ENCODE measurements at places on chromosomes 3 and 15.

DNA sequence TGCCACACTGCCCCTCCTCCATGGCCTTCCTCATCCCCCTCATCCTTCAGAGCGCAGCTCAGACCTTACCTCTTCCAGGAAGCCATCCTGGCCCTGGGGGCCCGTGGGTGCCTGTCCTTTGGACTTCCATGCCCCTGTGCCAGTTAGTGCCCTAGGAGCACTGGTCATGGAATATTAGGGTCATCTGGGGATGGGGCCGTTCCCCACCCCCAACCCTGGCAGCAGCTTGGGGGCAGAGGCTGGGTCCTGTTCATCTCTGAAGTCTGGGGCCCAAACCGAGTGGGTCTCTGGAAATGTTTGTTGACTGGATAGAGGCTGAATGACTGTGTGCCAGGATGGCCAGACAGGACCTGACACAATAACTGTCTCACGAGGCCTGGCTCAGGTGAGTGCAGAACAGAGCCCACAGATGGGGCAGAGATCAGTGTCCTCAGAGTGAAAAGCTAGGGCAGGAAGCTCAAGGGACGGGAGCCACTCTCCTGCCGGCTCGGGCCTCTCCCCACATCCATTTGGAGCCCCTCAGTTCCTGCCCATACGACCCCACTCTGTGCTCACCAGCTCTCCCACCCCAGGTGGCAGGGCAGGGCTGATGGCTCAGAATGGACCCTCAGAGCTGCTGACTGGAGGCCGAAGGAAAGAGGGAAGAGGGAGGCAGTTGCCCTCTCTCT lies 62.5 kb downstream of the TLE3 start:
- no peak for DNase-seq

- no peak for DNase-seq
These were observed 10.6 kb downstream of the WNT5A start for GRCh38 chr3:55476515-55476914.

DNA sequence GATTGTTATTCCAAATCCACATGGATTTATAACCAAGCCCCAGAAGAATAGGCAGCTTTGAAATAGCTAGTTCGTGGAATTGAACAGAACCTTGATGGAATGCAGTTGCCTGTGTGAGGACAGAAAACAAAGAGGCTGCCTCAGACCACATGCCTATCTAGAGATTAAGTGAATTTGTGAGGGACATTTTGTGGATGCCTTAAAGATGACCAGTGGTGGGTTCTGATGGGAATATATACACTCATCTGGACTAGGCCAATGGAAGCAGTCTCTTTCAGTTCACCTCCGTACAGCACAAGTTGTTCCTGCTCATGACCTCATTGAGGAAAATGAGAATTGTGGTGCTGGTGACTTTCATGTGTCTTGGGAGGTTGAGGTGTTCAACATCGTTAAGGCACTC lies 63.2 kb upstream of the PYDC2 start:
- DNase-seq = no peak

GRCh38 chr15:57133127-57133968 lies 214.9 kb downstream of the TCF12 start:
- no peak for DNase-seq

GRCh38 chr3:140368223-140368811 lies 309.5 kb upstream of the TRIM42 start:
- no peak for DNase-seq

Measured in HTR-8/SVneo (cell line).